ENCODE measurements at places on chromosomes 1 and 21. TPM values are rescaled to one million over a fixed set of nuclear protein-coding genes. Genes with fewer than 3 reads are reported as not detected.

KRTAP10-11 gene
- total RNA-seq: not detected

NLRP3 gene
- not detected for total RNA-seq

NBPF6 gene
- total RNA-seq: not detected

RBP7 gene
- total RNA-seq: not detected

HAO2 gene
- not detected for total RNA-seq

COL8A2 gene
- total RNA-seq: 0.09 TPM

C8A gene
- total RNA-seq: not detected

MFAP2 gene
- total RNA-seq: 19.5 TPM

POLR3C gene
- total RNA-seq: 26.2 TPM

RPL5 gene
- total RNA-seq: 1,380 TPM

C1orf185 gene
- not detected for total RNA-seq

AVPR1B gene
- not detected for total RNA-seq

SYNC gene
- total RNA-seq: 12.3 TPM

AHCYL1 gene
- 65.7 TPM for total RNA-seq

GNG12 gene
- 190 TPM for total RNA-seq

CNR2 gene
- not detected for total RNA-seq

CYP4B1 gene
- total RNA-seq: not detected

CDK11B gene
- total RNA-seq: 9.3 TPM

TAF1A gene
- total RNA-seq: 6.2 TPM

MPZ gene
- 0.54 TPM for total RNA-seq

PRKAA2 gene
- 3.1 TPM for total RNA-seq

KMO gene
- under 0.01 TPM for total RNA-seq

CELA2A gene
- 0.19 TPM for total RNA-seq

OR10J5 gene
- not detected for total RNA-seq

ANKRD45 gene
- total RNA-seq: not detected

PTGER3 gene
- total RNA-seq: under 0.01 TPM

PRPF38B gene
- 11.4 TPM for total RNA-seq

CENPS gene
- total RNA-seq: 13.2 TPM

RHCE gene
- 0.09 TPM for total RNA-seq

FLG2 gene
- not detected for total RNA-seq

EXTL1 gene
- total RNA-seq: not detected

KCND3 gene
- total RNA-seq: not detected

GJB3 gene
- total RNA-seq: not detected

PRAMEF11 gene
- total RNA-seq: not detected

KRTAP10-3 gene
- not detected for total RNA-seq

LAMC2 gene
- total RNA-seq: 0.99 TPM

FCRL1 gene
- total RNA-seq: not detected

CSF3R gene
- not detected for total RNA-seq

PKLR gene
- not detected for total RNA-seq
